ENCODE measurements at places on chromosomes 12 and 14.

DNA sequence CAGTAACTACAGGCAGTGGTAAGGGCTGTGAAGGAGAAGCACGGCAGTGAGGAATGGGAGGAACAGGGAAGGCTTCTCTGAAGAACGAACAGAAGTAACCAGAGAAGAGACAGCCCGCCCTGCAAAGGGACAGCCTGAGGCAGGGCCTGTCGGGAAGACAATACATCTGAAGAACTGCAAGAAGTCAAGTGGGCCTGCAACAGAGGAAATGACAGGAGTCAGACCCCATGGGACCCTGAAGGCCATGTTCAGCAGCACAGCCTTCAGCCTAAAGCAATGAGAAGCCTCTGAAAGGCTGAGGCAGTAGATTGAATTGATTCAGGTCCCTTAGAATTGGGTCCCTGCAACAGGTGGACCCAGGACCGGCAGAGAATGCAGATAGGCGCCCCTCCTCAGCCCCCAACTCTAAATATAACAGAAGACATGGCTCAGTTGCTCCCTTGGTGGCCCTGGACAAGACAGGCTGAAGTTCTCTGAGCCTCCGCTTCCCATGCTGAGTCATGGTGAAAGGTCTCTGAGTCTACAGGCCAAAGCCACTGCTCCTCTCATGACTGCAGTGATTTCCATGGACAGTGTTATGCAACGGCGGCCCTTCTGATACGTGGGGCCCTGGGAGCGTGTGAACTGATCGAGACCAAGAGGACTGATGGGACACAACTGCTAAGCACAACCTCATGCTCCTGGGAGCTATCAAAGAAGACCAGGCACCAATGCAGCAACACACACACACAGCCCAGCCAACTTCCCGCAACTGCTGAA is 10.8 kb upstream of the ACTR6 start:
- DNase-seq, result no peak

- no peak for DNase-seq
These were observed 89.8 kb downstream of the PDZRN4 start for GRCh38 chr12:41277946-41278267.

- DNase-seq, result peak; percentile 47
These were observed 193.6 kb upstream of the GARIN6 start for GRCh38 chr12:99453836-99454538.

GRCh38 chr12:70486588-70486987 is 120.5 kb downstream of the KCNMB4 start:
- no peak for DNase-seq

DNA sequence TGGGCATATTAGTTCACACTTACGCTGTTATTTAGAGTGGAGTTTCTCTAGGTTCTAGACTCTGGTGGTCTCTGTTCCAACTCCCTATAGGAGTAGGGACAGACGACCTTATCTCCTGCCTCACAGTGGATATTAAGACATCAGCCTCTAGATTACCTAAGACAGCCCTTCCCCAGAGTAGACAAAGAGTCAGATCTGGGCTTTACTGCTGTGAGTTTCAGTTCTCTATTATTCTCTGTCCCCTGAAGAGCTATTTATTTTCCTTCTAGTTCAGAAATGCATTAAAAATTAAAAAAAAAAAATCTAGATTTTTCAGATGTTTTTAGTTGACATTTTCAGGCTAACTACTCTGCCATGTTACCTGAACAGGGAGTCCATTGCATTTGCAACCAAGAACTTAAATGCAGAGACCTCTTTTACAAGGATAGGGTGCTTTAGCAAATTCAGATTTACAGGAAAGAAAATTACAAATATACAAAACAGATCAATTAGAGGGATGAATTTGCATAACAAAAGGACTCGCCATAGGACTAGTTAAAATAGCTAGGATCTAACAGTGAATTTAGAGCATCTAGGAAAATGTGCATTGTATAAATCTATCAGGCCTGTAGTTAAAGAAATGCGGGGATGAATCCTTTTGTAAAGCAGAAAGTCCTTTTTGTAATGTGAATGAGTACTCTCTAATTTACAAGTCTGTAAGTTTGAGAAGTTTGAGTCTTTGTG is 381.4 kb downstream of the APAF1 start:
- DNase-seq, result no peak

DNA sequence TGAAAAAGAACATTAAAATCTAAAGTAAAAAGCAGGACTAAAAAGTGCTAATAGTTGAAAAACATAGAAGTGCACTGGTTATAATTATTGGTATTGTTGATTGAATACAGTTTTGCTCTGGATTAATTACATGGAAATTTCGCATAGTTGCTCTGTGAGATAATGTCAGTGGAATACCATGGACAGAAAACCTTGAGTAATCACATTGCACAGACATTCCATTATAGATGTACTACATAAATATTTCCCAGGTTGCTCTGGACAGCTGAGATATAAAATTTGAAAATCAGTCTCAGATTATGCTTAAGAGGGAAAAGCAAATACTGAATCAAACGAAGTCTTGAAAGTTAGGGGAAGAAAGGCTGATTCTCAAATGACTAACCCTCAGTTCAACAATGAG is 439.3 kb upstream of the FLRT2 start:
- no peak for DNase-seq

GRCh38 chr14:75626396-75626795 is 34.3 kb downstream of the ERG28 start:
- DNase-seq, result no peak

- no peak for DNase-seq
These were observed 353.7 kb downstream of the LRIG3 start for GRCh38 chr12:58566599-58566998.

- no peak for DNase-seq
These were observed 468.5 kb upstream of the MGAT4C start for GRCh38 chr12:86724716-86725115.

- DNase-seq, result no peak
These were observed at the start of gene PIANP for GRCh38 chr12:6700646-6701051. PIANP (minus strand) TSS chr12:6700815; CDS start chr12:6698061, 2,754 bp downstream.

DNA sequence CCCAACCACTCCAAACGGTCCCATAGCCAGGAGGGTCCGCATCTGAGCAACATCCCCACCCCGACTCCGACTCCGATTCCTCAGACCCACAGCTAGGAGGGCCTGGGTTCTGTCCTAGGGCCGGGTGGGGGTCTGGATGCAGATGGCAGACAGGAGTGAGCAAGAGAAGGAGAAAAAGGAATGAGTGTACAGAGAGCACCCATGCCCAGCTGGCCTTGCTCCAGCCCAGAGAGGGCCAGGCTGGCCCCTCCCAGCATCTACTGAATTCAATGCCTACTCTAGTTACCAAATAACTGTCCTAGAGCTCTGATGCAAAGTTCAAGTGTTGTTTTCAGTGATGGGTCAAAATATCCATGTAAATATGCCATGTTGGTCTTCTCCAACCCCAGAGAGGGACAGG is 40.8 kb downstream of the VDR start:
- no peak for DNase-seq

- no peak for DNase-seq
These were observed 280.2 kb upstream of the PWP1 start for GRCh38 chr12:107405436-107405835.

DNA sequence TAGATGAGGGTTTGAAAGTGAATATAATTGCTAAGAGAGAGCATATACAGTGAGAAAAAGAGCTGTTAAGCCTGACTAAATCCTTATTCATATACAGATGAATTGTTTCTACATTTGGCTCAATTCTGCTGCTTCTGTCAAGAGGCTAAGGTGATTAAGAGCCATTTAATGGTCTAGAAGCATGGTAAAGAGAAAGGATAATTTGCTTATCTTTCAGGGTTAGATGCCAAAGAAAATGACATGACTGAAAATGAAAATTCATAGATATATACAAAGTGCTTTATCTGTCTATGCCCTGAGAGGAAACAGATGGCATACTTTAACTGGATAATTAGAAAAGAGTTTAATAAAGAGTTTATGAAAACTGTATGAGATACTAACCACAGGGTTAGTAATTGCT is 834.9 kb downstream of the SLC6A15 start:
- no peak for DNase-seq

DNA sequence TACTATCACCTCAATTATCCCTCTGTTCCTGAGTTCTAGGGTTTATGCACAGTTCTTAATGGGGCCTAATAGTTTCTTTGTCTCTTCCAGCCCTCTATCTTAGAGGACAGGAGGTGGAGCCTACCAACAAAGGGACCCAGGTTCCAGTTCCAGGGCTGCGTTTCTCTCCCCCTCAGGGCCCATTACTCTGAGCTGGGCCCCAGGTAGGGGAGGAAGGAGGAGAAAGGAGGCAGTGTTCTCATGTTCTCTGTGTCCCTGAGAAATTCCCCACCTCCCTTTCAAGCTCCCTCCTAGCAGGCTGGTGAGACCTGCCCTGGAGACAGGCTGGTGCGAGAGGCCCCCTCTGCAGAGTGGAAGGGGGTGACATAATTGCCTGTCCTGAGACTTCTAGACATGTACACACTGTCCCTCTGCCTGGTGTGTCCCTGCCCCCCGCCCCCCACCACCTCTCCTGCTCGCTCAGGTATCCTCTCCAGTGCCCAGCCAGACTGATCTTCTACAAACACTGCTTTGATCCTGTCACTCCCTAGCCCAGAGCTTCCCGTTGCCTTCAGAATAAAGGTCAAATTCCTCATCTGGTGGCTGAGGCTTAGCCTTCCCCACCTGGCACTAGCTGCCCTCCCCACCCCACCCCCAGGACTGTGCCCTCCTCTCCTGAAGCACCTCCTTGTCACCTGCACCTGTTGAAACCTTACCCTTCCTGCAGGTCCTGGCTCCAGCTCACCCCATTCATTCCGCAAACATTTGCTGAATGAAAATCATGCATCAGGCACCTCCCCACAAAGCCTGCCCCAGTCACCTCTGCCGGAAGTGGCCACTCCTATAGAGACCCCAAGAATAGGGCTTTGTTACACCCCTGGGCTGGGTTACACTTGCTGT is 21.1 kb upstream of the KRT8 start:
- no peak for DNase-seq

- DNase-seq, result no peak
These were observed 41.8 kb downstream of the SMOC1 start for GRCh38 chr14:69921052-69921451.

- DNase-seq, result peak; percentile 23
These were observed 59.9 kb downstream of the PRKAB1 start for GRCh38 chr12:119727600-119728443.

DNA sequence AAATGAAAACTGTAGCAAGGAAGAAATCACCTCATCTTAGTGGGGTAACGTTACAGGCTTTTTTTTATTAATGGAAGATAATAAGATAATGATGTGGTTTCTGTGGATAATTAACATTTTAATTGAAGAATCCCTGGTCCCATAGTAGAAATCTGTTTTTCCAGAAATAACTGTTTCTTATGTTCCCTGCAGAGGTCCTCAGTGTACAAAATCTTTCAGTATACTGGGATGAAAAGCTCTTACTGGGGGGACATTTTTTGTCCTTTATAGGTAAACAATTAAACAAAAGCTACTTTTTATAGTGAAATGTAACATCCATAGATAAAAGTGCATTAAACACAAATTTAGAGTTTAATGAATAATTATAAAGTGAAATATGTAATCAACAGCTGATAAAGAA is 312.2 kb downstream of the ATXN7L3B start:
- no peak for DNase-seq

GRCh38 chr12:57138526-57139272 is 8.7 kb downstream of the LRP1-AS start:
- no peak for DNase-seq

GRCh38 chr12:65586796-65587195 is 237.5 kb upstream of the HMGA2 start:
- no peak for DNase-seq

- DNase-seq, result peak; percentile 59
These were observed 13.7 kb upstream of the TMEM106C start for GRCh38 chr12:47949441-47950341.

DNA sequence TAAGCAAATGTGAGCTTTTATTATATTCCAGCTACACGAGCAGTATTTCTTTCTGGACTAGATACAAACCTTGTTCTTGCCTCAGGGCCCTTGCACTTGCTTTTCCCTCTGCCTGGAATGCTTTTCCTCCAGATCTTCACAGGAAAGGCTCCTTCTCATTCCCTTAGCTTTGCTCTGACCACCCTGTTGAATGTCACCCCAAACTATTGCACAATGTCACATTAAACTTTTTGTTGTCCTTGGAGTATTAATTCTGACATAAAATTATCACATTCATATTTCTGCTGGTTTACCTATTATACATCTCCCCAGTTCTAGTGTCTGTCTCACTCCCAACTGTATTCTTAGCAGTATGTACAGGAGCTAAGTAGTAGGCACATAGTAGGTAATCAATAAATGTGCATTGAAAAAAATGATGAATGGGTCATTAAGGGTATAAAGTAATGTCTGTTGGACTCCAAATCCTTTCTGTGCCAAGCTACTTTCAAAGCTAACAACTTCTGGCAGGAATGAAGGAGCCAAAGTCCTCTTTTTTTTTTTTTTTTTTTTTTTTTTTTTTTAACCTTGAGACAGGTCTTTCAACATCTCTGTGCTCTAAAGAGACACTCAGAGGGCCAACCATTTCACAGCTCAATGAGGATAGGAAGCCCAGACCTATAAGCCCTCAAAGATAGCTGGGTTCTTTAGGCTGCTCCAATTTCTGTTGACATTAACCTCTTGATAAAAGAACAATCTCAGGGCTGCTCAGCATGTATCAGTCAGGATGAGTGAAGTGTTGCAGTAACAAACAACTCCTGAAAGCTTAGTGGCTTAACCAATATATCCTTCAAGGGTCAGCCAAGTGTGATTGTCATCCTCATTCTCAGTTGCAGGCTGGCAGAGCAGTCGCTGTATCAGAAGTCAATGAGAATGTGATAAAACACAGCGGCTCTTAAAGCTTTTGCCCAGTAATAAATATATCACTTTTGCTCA is 424.4 kb upstream of the TBX3 start:
- no peak for DNase-seq

DNA sequence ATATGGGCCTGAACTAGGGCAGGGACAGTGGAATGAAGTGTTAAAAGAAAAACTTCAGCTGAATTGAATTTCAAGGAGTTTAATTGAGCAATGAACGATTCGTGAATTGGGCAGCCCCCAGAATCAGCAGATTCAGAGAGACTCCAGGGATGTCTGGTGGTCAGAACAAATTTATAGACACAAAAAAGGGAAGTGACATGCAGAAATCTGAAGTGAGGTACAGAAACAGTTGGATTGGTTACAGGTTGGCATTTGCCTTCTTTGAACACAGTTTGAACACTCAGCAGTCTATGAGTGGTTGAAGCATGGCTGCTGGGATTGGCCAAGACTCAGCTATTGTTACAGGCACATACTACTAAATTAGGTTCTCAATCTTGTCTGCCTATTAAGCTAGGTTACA is 9.7 kb upstream of the TBPL2 start:
- no peak for DNase-seq

DNA sequence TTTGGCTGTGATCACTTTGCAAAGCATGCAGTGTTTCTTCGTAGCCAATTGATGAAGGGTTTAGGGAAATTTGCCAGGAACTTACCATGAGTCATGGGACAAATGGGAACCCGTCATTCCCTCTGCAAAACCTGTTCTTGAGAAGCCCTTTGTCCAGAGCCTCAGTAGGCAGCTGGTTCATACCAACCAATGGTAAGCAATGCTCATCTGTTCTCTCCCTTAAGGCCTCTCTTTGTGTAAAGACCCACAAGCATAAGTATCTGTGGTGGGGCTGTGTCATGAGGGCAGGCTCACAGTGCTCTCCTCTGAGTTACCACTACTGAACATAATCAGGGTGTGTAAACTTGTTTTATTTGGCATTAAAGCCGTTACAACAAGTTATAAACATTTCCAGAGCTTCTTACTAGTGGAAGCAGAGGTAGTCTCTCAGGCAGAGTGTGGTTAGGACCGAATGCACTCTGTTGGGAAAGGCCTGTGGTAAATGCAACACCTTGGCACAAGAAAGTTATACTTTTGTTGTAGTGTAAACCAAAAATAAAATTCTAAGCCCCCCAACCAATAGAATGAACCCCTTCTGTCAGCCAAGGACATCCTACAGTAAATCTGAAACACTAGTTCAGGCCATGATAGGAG is 119.8 kb downstream of the SINHCAF start:
- DNase-seq, result no peak
